Brain microvascular endothelial cell (primary cell): ENCODE measurements at places on chromosomes 7 and 10.

DNA sequence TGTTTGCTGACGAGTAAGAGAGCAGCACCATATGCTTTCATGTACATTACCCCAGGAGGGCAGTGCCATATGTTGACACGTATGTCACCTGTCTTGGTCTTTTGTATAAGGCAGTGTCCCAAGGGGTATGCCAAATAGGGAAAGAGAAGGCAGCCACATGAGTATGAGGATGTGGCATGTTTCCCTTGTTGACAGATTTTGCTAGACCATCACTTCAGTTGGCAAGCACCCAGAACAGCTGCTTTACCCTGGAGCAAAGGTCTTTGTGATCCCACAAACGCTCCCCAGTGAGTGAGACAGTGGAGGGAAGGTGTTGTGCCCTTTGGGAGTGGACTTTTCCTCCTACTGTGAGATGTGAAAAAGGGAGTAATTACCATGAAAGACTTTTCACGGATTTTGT, 350.1 kb downstream of the ETV1 start:
- no peak for DNase-seq

DNA sequence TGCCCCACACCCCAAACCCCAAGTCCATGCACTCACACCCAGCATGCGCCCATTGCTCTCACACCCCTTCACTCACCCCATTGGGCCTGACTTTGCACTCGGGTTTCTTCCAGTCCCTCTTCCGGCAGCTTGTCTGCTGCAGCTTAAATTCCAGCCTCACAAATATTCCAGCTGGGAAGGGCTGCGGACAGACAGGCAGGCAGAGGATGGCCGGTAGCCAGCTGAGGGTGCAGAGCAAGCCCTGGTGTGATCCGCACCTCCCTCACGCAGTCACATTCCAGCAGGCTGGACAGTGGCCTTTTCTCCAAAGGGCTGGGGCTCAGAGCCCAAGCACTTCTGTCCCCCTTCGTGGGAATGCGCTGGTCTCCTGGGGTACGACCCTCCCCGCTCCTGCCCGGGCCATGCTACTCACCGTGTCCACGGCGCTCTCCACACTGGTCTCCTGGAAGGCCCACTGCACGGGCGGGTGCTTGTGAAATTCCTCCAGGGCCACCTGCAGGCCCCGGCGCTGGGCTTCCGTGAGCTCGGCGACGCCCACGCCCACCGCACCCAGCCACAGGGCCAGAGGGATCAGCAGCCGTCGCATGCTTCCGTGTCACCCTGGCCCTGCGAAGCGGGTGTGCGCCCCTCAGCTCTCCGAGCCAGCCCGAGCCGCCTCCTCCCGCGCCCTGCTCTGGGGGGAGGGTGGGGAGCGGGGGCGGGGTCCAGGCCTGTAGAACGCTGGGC, 1.2 kb downstream of the RARRES2 start:
- no peak for DNase-seq

GRCh38 chr10:42475168-42476098, 162.9 kb downstream of the ZNF33B start:
- peak; percentile 11 for DNase-seq

DNA sequence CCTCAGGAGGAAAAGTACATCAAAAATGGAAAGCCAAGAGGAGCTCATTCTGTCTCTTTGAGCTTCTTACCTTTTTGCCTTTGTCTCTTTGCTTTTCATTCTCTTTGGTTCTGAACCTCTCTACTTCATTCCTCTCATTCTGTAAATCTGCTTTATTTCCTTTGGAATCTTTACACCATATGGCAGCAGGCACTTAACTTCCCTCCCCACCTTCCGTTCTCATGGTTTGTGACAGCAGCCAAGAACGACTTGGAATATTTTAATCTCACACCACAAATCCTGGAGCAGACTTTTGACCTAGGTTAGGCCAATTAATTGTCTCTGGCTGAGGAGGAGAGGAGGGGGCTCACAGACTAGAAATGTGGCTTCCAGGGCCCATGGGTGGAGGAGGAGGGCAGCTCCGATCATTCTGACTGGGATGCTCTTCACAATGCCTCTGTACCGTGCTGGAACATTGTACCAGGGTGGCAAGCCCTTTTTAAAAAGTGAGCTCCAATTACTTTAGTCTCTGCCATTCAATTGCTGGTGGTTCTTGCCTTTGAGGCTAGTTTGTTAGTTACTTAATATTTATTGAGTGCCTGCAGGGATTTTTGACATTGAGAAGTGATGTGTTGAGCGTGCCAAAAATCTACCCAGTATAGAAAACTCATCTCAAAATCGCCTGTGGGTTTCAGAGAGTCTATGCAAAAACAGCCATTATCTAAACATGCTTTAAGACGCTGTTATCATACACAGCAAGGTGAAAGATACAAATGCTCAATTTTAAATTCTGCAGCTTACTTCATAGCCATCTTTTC, 386.6 kb downstream of the DPP6 start:
- DNase-seq: no peak

- DNase-seq: no peak
Observed at GRCh38 chr7:107850643-107851042, 40.3 kb upstream of the DLD start.

DNA sequence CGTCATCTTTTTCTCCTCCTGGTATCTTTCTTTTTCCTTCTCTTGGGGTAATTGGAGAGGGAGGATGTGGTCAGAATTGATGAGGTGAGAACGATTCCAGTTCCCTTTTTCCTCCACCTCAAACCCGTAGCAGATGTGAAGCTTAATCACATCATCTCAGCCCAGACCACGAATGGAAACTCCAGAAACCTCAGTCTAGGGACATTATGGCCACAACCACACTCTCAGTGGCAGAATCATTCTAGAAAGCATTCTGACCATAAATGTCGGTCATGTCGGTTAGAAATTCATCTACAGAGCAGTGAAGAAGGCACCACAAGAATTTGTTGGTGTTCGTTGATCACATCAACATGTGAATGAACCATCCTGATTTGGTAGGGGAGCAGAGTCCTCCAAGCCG, 78.7 kb downstream of the GATA3 start:
- no peak for DNase-seq

DNA sequence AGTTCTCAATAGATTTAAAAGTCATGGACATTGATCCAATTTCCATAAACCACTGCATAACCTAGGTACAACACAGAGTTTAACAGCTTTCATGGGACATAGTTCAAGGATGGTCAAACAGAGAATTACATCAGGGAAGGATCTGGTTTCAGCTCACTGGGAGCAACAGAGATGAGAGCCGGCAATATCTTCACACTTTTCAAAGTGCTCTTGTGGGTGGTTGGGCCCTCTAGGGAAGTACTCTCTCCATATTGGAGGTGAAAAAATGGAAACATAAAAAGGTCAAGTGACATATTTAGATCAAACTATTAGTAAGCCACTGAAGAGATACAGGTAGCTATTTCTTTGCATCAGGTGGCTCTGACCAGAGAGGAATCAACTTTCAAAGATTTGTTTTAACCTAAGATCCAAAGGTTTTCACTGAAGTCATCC, 61.8 kb upstream of the LRRN3 start:
- DNase-seq: no peak

GRCh38 chr7:138204982-138205298, 128.7 kb downstream of the AKR1D1 start:
- DNase-seq: no peak

DNA sequence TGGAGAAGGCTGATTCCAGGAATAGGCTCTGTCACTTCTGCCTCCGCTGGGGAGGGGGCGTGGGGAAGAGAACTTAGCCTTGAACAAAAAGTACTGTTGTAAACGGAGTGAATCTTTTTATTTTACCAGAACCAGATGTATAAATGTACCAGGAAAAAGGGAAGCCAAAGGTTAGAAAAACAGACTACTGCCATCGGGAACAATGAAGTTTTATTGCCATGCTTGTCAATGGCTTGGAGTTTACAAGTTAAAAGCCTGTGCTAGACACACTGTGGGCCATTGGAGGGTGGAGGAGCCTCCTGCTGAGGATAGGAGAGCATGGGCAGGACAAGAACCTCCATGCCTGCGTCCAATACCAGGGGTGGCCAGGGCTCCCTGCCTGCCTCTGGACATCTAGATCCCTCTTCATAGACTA, 161.7 kb upstream of the LYZL2 start:
- no peak for DNase-seq

DNA sequence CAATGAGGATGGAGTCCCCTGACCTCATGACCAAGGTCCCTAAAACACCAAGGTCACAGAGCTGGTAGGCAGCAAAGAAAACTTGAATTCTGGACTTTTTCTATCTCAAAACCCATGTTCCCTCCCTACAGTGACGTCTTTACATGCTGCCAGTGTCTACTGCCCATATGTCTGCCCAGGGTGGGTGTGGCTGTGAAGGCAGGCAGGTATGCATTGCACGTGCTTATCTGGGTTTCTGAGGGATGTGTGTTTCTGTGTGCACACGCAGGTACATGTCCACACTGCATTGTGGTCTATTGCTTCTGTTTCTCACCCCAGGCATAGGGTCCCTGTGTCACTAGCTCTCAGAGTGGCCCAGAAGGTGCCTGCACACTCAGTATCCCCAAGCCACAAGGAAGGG, 13.5 kb downstream of the ATP6V1F start:
- DNase-seq: no peak

GRCh38 chr7:150388709-150389531, 9.8 kb downstream of the ZNF775 start:
- no peak for DNase-seq

- no peak for DNase-seq
Observed at GRCh38 chr10:6247041-6247712, 44.4 kb downstream of the PFKFB3 start.

DNA sequence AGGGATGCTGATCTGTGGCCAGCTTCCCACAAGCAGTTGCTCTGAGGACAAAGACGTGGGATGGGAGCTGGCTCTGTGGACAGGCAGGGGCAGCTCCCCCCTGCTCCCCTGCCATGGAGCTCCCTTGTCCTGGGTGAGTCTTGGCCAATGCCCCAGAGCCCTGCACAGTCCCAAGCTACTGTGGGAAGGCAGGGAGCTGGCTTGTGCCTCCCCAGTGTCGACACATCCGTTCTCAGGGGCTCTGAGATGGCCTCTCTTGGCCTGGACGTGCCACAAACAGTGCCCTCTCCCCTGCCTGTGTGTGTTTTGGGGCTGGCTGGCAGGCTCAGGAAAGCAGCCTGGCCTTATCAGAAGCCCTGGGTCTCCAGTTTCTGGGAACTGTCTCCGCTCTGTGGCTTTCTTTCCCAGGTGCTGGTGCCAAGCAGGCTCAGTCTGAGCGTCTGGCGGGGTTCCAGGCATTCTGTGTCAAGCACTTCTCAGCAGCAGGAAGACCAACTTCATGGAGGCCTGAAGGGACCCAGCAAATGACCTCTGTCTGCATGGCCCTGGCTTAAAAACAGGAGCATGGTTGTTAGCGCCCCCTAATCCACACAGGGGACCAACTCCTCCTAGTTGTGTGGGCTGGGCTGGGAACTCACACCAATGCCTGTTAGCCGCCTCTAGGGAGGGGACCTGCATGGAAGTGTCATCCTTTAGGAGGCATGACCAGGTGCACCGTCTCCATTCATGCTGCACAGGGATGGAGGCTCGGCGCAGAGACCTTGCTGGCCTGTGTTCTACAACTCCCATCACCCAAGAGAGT, 375.2 kb downstream of the RPS24 start:
- DNase-seq: no peak

DNA sequence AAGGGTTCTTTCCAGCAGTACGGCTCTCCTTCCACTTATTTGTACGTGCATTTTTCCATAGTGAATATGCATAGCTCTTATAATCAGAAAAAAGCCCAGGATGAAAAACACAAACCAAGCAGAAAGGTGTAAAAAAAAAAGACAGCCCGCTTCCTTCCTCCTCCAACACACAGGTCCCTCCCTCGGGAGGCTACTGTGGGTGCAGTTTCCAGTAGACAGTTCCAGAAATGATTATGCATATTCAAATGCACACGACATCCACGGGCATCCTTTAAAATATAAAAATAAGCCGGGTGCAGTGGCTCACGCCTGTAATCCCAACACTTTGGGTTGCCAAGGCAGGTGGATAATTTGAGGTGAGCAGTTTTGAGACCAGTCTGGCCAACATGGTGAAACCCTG, 59.9 kb downstream of the TNRC18 start:
- DNase-seq: no peak

DNA sequence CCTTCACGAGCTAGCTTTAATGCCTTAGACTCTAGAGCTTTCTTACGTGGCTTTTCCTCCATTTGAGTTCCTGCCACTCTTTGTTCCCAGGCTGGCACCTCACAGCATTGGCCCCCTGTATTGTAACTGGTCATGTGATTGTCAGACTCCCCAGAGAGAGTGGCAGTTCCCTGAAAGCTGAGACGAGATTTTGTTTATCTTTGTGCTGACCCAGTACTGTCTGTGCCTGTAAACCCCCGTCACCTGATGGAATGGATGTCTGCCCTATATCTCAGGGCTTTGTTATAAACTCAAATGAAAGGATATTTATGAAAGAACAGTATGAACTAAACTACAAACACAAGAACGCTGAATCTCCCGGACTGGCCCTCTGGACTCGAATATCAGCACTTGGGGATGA, 13.0 kb downstream of the NOBOX start:
- DNase-seq: no peak

DNA sequence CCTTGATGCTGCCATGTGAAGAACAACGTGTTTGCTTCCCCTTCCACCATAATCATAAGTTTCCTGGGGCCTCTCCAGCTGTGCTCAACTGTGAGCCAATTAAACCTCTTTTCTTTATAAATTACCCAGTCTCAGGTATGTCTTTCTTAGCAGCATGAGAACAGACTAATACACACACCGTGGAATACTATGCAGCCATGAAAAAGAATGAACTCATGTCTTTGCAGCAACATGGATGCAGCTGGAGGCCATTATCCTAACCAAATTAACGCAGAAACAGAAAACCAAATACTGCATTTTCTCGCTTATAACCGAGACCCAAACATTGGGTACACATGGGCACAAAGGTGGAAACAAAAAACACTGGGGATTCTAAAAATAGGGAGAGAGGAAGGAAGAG, 286.7 kb upstream of the MINDY3 start:
- no peak for DNase-seq

- peak; percentile 65 for DNase-seq
Observed at GRCh38 chr10:76086761-76087639, 655.6 kb downstream of the LRMDA start.

- DNase-seq: no peak
Observed at GRCh38 chr10:101848408-101848807, 4.8 kb upstream of the KCNIP2 start.

DNA sequence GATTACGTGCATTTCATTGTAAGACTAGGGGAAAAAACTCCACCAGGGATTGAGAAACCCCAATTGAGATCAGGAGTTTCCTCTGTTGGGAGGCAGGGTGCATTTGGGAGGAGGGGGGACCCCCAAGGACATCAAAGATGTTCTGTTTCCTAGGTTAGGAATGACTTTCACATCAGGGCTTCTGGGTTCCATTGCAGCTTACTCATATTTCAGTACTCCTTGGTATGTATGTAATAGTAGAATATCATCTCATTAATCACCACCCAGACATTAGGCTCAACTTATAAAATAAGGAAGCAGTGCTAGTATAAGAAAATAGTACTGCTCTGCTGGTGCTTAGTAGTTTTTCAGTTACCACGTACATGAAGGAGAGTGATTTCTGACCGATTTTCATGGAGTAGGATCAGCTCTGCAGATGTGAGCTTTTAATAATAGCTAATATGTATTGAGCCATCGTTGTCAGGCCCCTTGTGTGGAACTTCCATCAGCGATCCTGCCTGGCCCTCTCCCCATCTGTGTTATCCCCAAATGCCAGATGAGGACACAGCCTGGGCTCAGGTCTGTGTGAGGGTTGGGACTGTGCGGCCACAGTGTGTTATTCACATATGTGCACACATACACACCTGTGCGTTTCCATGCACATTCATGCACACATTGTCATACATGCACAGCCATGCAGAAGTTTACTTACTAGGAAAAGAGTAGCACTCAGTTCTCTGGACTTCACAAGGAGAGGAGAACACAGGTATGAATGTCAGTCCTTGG, 23.5 kb downstream of the UPP1 start:
- DNase-seq: no peak
